ENCODE measurements at places on chromosomes 11 and 22.
A peak's percentile ranks its signal among the peaks of the same experiment; 100 is the strongest.

- H3K27me3 ChIP-seq: peaks cover 67% of the 10 kb centered on the region
- no peak for DNase-seq
- H3K36me3 ChIP-seq: no peaks in the 10 kb centered on the region
- H3K27ac ChIP-seq: no peak overlapping the region
Observed at GRCh38 chr11:19349340-19350025, 108.7 kb upstream of the E2F8 start.

DNA sequence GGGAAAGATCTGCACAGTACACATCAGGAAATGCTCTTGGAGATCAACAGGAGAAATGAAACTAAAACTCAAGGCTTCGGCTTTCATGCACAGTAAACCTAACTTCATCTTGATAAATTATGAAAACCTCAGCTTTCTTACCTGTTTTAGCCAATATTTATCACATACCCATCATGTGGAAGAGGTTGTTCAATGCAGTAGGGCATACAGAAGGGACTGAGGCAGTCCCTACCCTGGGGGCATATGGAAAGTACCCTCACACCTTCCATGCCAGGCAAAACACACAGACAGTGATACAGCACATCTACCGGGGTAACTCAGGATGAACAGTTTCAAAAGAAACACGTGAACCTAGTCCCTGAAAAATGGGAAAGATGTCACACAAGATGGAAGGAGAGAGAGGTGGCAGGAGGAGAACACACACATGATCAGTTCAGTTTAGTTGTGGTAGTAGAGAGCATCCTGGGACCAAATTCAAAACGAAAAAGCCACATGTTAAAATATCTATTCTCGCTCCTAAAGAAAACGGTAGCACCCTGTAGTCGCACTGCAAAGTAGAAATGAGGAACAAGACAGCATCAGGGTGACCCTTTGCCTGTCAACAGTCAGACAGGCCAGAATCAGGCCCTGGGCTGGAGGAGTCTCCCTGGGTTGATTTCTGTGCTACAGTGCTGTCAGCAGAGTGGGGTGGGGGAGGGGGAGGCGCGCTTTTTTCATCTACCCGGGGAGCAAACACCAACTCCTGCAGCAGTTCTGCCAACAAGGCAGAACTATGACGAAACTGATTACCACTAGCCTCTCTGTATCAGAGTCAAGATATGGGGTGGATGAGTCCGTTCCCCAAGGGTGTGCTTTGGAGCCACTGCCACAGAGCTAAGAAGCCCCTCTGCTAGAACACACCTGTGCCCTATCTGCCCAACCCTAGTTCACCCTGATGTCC is 1.3 kb downstream of the HIRA start:
- peaks cover 43% of the 10 kb centered on the region for H3K4me1 ChIP-seq
- H3K4me3 ChIP-seq: peak overlapping the region; percentile 84
- H3K36me3 ChIP-seq: peaks cover 13% of the 10 kb centered on the region
- H3K27me3 ChIP-seq: no peaks in the 10 kb centered on the region
- peak; percentile 69 for DNase-seq
- H3K27ac ChIP-seq: peak overlapping the region; percentile 54

DNA sequence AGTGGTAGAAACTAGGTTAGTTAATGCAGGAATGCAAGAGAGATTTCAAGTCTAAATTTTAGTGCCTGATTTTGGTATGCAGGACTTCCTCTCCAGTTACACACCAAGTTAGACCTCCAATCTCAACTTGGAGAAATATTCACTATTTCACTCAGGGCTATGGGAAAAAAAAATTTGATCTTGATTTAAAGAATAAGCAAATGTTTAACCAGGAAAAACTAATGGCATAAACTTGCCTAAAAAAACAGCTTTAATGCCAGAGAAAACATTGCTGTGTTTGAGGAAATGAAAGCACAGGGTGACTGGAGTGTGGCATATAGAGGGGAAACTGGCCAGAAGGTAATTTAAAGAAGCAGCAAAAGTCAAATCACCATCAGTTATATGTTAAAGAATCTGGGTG is 575.4 kb upstream of the LRRC4C start:
- no peaks in the 10 kb centered on the region for H3K27me3 ChIP-seq
- DNase-seq: no peak
- no peak overlapping the region for H3K4me3 ChIP-seq

DNA sequence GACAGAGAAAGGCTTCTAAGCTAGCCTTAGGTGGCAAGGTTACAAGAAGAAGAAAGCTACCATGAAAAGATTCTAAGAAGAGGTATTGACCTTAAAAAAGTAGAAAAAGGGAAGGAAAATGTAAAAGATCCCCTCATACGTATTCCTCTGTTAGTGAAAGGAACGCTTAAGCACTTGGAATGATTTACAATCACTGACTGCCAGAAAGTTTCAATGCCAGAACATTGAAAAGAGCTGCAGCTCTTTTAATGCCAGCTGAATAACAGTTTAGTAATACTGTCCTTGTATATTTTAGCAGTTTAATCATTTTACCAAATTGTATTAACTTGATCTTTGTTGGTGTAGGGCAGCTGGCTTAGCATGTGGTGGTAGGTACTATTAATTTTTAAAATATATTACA is 650.7 kb downstream of the FAM181B start:
- no peaks in the 10 kb centered on the region for H3K4me1 ChIP-seq
- H3K27me3 ChIP-seq: no peaks in the 10 kb centered on the region
- H3K36me3 ChIP-seq: no peaks in the 10 kb centered on the region
- H3K4me3 ChIP-seq: no peak overlapping the region
- no peak overlapping the region for H3K27ac ChIP-seq
- DNase-seq: no peak

DNA sequence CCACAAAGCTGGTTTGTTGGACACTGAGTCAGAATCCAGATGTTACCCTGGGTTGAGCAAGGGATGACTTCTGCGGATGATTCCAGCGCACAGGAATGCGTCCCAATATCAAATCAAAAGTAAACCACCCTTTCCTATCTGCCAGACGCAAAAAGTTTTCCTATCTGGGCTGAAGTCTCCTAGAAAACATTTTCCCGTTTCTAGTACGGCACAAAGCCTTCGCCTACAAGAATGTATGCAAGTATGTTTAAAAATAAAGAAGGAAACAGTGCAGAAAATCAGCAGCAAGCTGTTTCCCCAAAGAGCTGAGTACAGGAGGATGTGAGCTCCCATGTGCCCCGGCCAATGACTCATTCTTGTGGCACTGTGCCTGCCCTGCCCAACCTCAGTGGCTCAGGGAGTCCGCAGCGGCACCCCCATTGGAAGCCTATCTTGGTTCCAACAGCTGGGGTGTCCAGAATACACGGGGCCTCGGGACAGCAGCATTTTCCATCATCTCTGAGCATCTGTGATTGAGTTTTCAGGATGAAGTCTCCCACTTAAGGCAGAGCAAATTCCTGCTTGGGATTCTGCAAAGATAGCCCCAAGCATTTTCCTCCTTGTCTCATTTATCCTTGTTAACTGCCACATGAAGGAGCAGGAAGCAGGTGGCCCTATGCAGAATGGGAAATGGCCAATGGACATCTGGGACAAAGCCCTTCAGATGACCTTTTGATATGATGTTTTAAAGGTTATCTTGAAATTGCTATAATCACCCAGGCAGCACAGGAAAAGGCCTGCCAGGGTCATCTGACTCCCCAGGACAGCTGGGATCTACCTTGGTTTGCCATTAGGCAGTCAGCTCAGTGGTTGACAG is 17.5 kb downstream of the KCNJ5 start:
- peaks cover 22% of the 10 kb centered on the region for H3K4me1 ChIP-seq
- no peaks in the 10 kb centered on the region for H3K36me3 ChIP-seq
- DNase-seq: no peak
- H3K27me3 ChIP-seq: peaks cover 34% of the 10 kb centered on the region
- H3K27ac ChIP-seq: no peak overlapping the region
- H3K4me3 ChIP-seq: no peak overlapping the region
